ENCODE measurements at places on chromosomes 13 and 19.

DNA sequence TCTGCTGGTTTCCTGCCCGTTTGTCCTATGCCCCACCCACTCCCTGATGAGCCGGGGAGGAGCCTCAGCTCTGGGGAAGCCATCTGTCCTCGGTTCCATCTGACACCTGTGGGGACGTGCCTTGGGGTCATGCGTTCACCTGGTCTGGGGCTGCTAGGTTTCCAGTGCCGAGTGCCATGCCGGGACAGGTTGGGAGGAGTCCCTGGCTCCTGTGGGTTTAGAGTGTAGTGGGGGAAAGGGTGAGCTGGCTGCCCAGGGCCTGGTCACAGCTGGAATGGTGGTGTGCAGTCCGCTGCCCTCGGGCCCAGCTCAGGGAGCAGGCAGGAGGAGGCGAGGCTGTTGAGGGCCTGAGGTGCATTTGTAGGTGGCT lies 2.5 kb downstream of the KDM4B start:
- no peak for DNase-seq

- DNase-seq, result peak; percentile 92
Measured at GRCh38 chr19:17762505-17763229, 11.4 kb downstream of the FCHO1 start.

- DNase-seq, result no peak
Measured at GRCh38 chr19:47755762-47756626, 10.6 kb downstream of the NOP53 start.

DNA sequence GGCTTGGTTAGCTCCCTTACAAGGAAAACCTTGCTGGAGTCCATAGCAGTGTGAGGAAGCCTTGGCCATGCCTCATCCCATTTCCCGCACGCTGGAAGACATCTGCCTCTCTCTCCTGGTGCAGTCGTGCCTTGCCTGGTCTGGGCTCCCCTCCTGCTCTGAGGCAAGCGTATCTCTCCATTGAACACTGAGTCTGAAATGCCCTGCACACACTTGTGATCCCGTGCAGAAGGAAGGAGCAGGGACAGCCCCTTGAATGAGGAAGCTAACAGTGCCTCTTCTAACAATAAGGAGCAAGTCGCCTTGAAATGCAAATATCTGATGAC lies 407 bp upstream of the ZNF440 start:
- no peak for DNase-seq

- DNase-seq, result peak; percentile 76
Measured at GRCh38 chr13:31204592-31204991, 4.8 kb downstream of the B3GLCT start.

- DNase-seq, result no peak
Measured at GRCh38 chr13:87677043-87677495, 5.9 kb downstream of the SLITRK5 start.

DNA sequence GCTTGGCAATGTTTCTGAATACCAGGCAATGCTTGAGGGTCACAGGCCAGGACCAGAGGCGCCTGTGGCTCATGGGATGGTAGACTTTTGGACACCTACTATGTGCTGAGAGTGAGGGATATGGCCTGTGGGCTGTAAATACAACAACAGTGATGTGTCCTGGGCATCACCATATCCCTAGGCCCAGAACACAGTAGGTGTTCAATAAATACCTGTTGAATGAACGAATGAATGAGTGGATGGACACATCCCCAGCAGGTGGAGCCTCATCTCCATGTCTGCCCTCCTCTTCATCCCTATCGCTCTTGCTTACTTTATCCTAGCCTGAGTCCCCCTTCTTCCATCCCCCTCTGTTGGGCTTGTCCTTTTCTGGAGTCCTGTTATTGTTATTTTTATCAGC lies 16.5 kb upstream of the NANOS2 start:
- no peak for DNase-seq

DNA sequence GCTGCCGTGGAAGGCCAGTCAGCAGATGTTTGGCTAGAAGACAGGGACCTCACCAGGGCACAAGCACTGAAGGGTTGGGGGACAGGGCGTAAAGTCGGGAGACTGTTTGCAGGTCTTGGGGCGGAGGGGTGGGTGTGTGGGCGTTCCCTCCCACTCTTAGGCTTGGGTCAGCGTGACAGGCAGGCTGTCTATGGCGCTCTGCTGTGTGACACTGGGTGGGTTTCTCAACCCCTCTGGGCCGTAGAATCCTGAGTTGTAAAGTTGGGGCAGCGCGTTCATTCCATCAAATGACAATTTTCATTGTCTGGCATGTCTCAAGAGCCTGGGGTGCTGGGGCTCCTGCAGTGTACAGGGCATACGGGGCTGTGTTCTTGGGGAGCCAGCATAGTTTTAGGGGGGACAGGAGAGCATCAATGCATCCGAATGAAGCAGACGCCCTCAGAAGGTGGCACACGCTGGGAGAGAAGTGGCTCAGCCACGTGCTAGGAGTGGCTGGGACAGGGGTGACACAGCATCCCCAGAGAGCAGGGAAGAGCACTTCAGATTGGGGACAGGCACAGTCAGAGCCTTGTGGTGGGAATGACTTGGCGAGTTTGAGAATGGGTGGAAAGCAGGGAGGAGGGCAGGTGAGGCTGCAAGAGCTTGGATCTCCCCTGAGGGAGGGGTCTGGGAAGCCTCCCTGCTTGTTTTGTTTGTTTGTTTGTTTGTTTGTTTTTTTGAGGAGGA lies 4.4 kb downstream of the CRTC1 start:
- DNase-seq, result no peak

GRCh38 chr13:94967183-94968039 lies 255.1 kb upstream of the SOX21 start:
- DNase-seq, result peak; percentile 10

DNA sequence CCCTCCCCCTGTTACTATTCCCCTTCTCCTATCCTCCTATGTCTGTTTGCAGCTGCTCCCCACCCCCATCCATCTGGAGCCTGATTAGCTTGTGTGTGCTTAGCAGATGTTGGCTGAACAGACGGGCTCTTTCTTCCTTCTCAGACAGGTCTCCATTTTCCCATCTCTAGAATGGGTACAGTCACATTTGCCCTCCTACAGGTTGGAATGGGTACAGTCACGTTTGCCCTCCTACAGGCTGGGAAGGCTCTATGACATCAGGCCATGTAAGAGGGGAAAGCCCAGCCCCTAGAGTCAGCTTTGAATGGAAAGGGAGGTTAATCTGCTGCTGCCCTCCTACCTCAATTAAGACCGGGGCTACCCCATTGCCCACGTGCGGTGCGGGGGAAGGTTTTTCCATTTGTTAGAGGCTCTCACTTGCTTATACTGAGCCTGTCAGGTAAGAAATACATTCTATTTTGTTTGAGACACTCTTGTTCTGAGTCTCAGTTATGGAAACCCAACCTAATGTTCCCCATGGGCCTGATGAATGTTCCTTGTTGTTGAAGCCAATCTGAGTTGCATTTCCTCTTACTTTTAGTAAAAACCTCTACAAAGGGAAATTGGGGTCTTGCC lies 2.2 kb upstream of the CLEC17A start:
- no peak for DNase-seq

DNA sequence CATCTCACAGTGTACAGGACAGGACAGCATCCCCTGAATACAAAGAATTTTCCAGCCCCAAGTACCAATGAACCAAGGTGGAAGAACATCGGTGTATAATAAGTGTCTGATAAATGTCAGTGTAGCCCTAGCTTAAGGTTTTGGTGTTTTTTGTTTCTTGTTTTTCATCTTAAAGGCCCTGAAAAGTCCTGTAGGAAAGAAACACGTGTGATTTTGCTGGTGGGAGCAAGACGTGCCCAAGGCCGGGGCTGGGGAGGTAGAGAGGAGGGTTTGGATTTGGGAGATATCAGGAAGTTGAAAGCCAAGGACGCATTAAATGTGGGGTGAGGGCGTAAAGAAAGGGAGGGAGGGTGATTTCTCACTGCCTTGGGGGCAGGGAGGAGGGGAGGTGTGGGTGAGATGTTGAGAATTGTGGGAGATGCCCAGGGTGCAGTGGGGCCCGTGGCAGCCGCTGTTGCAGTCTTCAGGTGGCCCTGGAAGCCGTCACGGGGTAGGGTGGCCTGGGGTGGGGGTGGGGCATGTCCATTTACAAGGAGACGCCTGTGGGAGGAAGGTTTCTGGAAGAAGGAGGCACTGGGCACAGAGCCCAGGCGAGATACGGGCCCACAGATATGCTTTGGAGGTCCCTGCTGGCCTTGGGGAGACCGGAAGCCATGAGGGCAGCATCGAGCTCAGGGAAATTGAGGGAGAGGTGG lies 6.7 kb downstream of the CAMSAP3 start:
- DNase-seq, result no peak

- no peak for DNase-seq
Measured at GRCh38 chr13:98913741-98914140, 64.1 kb downstream of the DOCK9 start.

DNA sequence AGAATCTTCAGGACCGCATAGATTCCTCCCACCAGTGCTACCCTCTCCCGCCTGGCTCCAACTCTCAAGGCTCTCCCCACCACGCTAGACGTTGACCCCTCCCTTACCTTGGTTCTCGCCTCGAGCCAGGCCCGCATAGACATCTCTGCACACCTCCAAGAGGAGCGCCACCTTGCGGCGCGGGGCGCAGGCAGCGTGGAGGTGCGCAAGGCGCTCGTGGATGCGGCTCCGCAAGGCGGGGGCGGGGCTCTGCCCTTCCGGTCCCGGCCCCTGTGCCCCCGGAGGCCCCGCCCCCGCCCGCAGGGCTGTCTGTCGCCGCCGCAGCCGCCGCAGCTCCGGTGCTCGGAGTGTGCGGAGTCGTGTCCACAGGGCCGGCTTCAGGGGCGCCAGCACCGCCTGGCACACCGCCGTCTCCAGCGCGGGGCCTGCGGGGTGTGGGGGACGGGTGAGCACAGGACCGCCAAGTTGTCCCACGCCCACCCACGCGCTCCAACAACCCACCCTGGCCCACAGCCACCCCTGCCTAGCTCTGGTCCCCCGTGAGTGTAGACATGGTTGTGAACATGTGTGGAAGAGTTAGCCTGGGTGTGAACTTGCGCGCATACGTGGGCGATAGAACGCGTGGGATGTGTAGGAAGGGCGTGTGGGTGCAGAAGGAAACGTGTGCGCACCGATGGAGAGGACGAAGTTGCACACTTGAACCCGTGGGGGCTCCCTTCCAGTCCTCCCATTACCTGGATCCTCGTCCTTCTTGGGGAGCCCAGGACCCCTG lies 8.1 kb downstream of the RINL start:
- DNase-seq, result peak; percentile 41

- DNase-seq, result no peak
Measured at GRCh38 chr13:98691360-98691759, 61.1 kb downstream of the SLC15A1 start.

DNA sequence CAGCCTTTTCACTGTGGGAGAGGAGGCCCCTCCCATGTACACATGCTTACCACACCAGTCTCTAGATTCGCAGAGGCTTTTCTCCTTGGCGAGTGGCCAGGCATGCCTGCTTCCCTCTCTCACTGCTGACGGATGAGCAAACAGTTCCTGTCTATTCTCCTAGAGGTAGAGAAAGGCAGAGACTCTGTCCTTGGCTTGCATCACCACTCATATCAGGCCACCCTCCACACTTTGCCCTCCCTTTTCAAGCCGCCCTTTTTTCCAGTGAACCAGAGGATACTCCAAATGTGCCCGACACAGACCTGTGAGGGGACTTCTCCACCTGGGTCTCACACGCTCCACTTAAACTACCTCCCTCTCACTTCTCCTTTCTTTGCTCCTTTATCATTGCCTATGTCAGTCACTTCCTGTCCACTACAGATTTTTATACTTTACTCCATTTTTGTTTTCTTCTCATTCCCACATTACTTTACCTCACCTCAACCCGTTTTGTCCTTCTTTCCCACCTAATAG lies 284.6 kb downstream of the DNAJC15 start:
- peak; percentile 95 for DNase-seq

- DNase-seq, result peak; percentile 71
Measured at GRCh38 chr13:30463787-30464495, 1.8 kb downstream of the HMGB1 start.

DNA sequence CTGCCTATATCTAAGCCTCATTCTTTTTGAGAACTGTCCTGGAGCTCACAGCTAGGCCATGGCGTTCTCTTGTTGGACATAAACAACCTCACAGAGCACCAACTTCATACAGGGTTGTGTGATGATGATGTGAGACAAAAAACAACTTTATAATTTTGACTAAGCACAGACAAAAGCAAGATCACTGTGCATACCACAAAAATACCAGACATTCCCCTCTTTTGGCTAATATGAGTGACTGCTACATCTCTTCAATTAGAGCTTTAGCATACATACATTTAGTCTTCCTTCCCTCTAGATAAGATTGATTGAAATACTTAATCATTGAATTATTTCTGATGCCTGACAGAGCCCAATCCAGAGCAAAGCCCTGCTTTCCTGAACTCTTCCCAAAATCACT lies 8.3 kb downstream of the MAB21L1 start:
- DNase-seq, result peak; percentile 14

DNA sequence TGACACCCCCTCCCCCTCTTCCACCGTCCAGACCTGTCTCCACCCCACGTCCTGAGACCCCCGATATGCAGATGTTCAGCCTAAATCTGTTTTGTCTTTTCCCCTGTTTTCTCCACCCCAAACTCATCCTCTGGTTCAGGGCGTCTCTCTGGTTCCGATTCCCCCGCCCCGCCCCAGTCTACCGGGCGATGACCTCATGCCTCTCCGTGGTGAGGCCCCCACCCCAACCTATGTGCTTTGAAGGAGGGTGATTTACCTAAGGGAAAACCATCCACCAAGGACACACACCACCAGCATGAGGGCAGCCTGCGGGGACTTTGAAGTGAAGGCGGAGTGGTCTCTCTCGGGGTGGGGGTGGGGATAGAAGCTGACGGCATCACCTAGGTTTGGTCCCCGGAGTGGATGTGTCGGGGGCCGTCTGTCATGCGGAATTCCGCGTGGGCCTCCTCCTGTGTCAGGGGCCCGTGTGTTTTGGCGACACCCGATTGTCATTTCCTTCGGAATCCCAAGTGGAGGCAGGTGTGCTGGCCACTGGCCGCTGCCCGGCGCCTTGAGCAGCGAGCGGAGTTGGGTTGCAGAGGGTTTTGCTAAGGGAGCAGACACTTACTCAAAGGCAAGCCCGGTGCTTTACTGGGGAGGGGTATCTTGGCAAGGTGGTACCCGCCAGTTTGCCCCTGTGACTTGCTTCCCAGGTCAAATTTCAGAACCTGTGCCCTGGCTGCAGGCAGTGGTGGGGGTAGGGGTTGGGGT lies 1.4 kb downstream of the FZR1 start:
- peak; percentile 18 for DNase-seq

DNA sequence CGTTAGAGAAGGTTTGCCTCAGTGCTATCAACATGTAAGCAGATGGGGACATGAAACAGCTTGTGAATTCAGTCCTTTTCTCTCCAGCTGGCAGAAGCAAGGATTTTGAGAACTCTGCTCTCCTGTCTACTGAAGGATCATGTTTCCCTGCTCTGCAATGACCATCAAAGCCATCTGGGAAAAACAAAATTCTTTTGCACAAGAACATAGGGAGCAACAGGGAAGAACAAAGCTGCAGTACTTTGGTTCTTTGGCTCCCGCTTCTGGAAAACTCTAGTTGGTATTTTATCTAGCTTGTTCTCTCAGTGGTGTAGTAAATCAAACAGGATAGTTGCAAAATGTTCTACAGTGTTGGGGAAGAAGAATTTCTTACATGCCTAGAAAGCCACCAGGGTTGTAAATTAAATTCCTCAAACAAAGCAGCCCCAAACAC lies 270.4 kb downstream of the ENOX1 start:
- peak; percentile 67 for DNase-seq

- DNase-seq, result no peak
Measured at GRCh38 chr13:72657379-72657778, 70.0 kb downstream of the MZT1 start.
